Left renal pelvis (tissue), 4 donors: ENCODE measurements at places on chromosomes 4 and X. TPM values are rescaled to one million over a fixed set of nuclear protein-coding genes. Genes with fewer than 3 reads are reported as not detected.

DNA sequence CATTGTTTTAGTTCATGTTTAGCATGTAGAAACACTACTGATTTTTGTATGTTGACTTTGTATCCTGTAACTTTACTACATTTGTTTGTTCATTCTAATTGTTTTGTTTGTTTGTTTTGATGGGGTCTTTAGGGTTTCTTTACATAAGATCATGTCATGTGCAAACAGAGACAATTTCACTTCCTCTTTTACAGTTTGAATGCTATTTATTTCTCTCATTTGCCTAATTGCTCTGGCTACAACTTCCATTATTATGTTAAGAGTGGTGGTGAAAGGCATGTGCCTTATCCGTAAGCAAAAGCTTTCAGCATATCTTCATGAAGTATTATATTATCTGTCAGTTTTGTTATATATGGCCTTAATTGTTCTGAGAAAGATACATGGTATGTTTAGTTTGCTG, 571.1 kb downstream of the PCDH7 start:
- no peak for DNase-seq

The EPGN gene
- polyA plus RNA-seq, result 1.6 TPM

The RAB39B gene
- 3.6 TPM for polyA plus RNA-seq

- DNase-seq, result no peak
Measured at GRCh38 chr4:17884063-17884462, 73.3 kb downstream of the NCAPG start.

DNA sequence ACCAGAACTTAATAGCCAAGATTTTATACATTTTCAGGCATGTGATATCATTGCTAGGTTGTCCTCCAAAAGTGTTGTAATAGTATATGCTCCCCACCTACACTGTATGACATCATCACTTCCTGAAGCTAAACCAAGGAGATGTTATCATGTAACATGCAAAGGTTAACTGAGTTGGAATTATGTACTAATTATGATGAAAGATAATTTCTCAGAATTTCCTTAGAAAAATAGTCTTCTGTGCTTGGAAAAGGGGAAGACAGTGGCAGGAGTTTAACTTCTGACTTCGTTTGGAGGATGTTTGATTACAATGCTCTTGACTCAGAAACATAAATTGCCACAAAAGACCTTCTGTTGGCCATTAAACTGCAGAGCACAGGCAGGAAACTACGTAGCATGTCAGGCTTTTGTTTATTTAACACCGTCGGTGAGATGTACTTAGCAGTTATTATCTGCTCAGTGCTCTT, 83.6 kb upstream of the GUCY1A1 start:
- no peak for DNase-seq

DNA sequence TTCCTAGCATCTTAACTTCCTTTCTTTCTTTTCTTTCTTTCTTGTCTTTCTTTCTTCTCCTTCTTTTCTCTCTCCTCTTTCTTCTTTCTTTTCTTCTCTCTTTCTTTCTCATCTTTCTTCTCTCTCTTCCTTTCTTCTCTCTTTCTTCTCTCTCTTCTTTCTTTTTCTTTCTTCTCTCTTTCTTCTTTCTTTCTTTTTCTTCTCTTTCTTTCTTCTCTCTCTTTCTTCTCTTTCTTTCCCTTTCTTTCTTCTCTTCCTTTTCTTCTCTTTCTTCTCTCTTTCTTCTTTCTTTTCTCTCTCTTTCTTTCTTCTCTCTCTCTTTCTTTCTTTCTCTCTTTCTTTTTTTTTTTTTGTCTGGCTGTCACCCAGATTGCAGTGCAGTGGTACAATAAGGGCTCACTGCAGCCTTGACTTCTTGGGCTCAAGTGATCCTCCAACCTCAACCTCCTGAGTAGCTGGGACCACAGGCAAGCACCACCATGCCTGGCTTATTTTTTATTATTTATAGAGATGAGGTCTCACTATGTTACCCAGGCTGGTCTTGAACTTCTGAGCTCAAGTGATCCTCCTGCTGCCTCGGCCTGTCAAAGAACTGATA, 17.5 kb downstream of the NMU start:
- no peak for DNase-seq

DNA sequence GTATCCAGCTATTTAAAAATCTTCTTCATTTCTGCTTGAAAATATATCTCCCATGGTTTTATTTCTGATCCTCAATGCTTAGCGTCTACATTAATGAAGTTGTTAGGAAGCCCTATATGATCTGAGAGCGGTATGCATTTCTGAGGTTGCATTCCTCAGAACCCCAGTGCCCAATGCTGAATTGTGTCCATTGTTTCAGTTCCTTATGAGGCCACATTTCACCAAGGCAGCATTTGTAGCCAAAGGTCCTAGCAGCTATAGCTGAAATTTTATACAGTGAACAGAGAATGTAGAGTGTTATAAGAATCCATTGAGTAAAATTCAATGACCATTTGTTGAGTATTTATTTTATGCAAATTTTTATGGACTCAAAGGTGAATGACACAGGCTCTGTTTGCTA, 209.5 kb downstream of the PCDH7 start:
- no peak for DNase-seq

The NIPAL1 gene
- 13.2 TPM for polyA plus RNA-seq

The CYLC1 gene
- polyA plus RNA-seq, result not detected

- no peak for DNase-seq
Measured at GRCh38 chr4:37960679-37961450, 667 bp downstream of the PTTG2 start.

The PARM1 gene
- 42.5 TPM for polyA plus RNA-seq

GRCh38 chr4:119810001-119810400, 181.4 kb upstream of the PDE5A start:
- DNase-seq, result no peak

The SEC24B gene
- 35.8 TPM for polyA plus RNA-seq

DNA sequence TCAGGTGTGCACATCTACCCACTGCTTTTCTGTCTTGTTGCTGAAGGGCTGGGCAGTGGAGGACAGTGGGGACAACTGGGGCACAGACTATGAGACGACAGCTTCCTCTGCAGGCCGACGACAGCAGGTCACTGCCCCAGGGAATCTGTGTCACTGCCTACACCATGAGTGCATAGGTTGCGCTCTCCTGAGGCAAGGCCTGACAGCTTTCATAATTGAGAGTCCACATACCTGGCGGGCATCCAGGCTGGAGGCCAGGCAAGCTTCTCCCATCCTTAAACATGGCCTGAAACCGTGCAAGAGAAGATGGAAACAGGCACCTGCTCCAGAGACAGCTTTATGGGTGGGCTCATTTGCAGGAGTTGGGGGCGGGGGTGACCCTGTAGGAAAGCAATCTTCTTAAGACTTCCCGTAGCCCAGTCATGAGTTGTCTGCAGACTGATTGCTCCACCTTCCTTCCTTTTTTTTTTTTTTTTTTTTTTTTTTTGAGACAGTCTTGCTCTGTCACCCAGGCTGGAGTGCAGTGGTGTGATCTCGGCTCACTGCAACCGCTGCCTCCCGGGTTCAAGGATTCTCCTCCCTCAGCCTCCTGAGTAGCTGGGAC, 2.9 kb downstream of the ANOS1 start:
- no peak for DNase-seq

The TAF7L gene
- 0.85 TPM for polyA plus RNA-seq

The ZNF630 gene
- 4.6 TPM for polyA plus RNA-seq

- DNase-seq, result no peak
Measured at GRCh38 chr4:6660430-6660829, 19.9 kb downstream of the MRFAP1 start.

GRCh38 chr4:14862891-14863290, 139.4 kb upstream of the CPEB2 start:
- DNase-seq, result no peak

DNA sequence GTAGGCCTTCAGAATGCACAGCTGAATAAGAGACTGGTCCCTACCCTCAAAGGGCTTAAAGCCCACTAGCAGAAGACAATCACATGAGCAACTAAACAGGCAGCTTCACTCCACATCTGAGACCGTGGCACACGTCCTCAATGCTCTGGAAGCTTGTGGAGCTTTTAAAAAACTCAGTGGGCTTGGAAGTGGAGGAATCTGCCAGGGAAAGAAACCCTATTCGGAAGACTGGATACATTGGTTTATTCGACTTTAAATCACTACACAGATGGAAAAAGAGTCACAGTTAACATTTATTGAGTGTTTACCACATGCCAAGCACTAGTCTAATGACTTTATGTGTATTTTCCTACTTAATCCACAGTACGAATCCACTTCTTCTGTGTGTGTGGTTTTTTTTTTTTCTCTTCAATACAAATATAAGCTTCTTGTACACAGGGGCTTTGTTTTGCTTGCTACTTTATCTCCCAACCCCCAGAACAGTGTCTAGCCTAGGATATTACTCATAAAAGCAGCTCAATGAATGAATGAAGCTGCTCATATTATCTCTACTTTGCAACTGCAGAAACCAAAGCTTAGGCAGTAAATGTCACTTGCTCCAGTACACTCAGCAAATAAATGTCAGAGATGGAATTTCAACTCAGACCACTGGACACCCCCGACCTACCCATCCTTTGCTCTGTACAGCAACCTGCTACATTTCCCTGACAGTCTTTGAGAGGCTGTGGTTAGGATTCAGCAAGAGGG, 137.7 kb downstream of the LDB2 start:
- DNase-seq, result no peak

GRCh38 chr4:109662771-109663170, 40.5 kb downstream of the CASP6 start:
- no peak for DNase-seq

The CABS1 gene
- 0.32 TPM for polyA plus RNA-seq

GRCh38 chrX:9459186-9459748, 5.6 kb upstream of the TBL1X start:
- DNase-seq, result no peak
